Mesendoderm (in vitro differentiated cells): ENCODE measurements at places on chromosomes 4 and X.
A peak's percentile ranks its signal among the peaks of the same experiment; 100 is the strongest.

GRCh38 chr4:69689599-69689998, 36.6 kb upstream of the UGT2A1 start:
- no peaks in the 10 kb centered on the region for H3K4me1 ChIP-seq
- no peak overlapping the region for H3K4me3 ChIP-seq
- H3K27me3 ChIP-seq = no peaks in the 10 kb centered on the region
- peak; percentile 12 for DNase-seq
- H3K27ac ChIP-seq = no peak overlapping the region

GRCh38 chrX:101449279-101449678, 36.0 kb upstream of the ARMCX4 start:
- no peaks in the 10 kb centered on the region for H3K4me1 ChIP-seq
- H3K36me3 ChIP-seq = no peaks in the 10 kb centered on the region
- no peak for DNase-seq
- H3K27ac ChIP-seq = no peak overlapping the region

GRCh38 chrX:153821066-153821465, 9.3 kb downstream of the PDZD4 start:
- H3K4me3 ChIP-seq = no peak overlapping the region
- no peak for DNase-seq
- H3K27ac ChIP-seq = no peak overlapping the region
- H3K4me1 ChIP-seq = no peaks in the 10 kb centered on the region
- no peaks in the 10 kb centered on the region for H3K36me3 ChIP-seq

GRCh38 chr4:153207567-153207966, 3.3 kb downstream of the TRIM2 start:
- H3K4me1 ChIP-seq = peaks cover 25% of the 10 kb centered on the region
- peak; percentile 63 for DNase-seq
- H3K27ac ChIP-seq = no peak overlapping the region
- no peak overlapping the region for H3K4me3 ChIP-seq

- no peaks in the 10 kb centered on the region for H3K4me1 ChIP-seq
- H3K36me3 ChIP-seq = no peaks in the 10 kb centered on the region
- H3K27ac ChIP-seq = no peak overlapping the region
These were observed 186.4 kb upstream of the NDST3 start for GRCh38 chr4:117847849-117848248.

- H3K4me1 ChIP-seq = no peaks in the 10 kb centered on the region
- DNase-seq = no peak
- no peak overlapping the region for H3K4me3 ChIP-seq
- H3K36me3 ChIP-seq = no peaks in the 10 kb centered on the region
- H3K27ac ChIP-seq = no peak overlapping the region
These were observed 310.8 kb downstream of the PACRGL start for GRCh38 chr4:21011106-21011505.

- no peaks in the 10 kb centered on the region for H3K27me3 ChIP-seq
- no peak overlapping the region for H3K27ac ChIP-seq
- H3K4me3 ChIP-seq = no peak overlapping the region
- H3K4me1 ChIP-seq = no peaks in the 10 kb centered on the region
These were observed 27.3 kb downstream of the RWDD4 start for GRCh38 chr4:183631577-183632198.

- no peaks in the 10 kb centered on the region for H3K36me3 ChIP-seq
- peak; percentile 36 for DNase-seq
- H3K4me1 ChIP-seq = no peaks in the 10 kb centered on the region
These were observed 42.7 kb downstream of the DCAF12L1 start for GRCh38 chrX:126509923-126510322.

- no peak overlapping the region for H3K27ac ChIP-seq
- no peak overlapping the region for H3K4me3 ChIP-seq
- DNase-seq = no peak
- H3K36me3 ChIP-seq = no peaks in the 10 kb centered on the region
These were observed 10.7 kb upstream of the S100P start for GRCh38 chr4:6682862-6683590.

GRCh38 chr4:76210452-76210851, 3.2 kb downstream of the SCARB2 start:
- no peak for DNase-seq
- H3K4me1 ChIP-seq = peaks cover 7% of the 10 kb centered on the region
- no peak overlapping the region for H3K27ac ChIP-seq
- no peaks in the 10 kb centered on the region for H3K27me3 ChIP-seq
- H3K36me3 ChIP-seq = no peaks in the 10 kb centered on the region

DNA sequence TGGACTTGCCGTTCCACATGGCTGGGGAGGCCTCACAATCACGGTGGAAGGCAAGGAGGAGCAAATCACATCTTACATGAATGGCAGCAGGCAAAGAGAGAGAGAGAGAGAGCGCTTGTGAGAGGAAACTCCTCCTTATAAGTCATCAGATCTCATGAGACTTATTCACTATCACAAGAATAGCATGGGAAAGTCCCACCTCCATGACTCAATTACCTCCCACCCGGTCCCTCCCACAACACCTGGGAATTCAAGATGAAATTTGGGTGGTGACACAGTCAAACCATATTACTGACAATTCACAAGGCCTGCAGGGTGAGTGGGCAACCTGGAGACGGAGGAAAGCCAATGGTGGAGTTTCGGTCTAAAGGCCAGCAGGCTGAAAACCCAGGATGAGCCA, 394.3 kb upstream of the TRAM1L1 start:
- no peaks in the 10 kb centered on the region for H3K27me3 ChIP-seq
- H3K27ac ChIP-seq = no peak overlapping the region
- no peak overlapping the region for H3K4me3 ChIP-seq
- DNase-seq = no peak
